ENCODE measurements at places on chromosomes 3 and 15.
A peak's percentile ranks its signal among the peaks of the same experiment; 100 is the strongest.

DNA sequence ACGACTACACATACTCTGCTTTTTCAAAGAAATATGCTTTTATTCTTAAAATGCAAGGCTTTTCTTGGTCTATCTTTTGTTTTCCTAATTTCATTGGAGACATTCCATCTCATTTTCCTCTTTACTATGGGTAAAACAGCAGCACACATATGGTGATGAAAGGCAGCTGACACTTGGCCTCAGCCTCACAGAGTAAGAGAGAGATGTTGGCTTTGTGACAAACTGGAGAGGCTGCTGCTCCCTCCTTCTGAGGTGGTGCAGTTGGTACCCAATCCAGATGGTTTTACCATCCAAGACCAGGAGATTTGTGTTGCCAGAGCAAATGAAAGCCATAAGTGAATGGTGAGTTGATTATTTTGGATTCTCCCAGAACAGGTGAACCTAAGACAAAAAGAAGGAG lies 13.2 kb upstream of the SLC2A2 start:
- no peak for DNase-seq

DNA sequence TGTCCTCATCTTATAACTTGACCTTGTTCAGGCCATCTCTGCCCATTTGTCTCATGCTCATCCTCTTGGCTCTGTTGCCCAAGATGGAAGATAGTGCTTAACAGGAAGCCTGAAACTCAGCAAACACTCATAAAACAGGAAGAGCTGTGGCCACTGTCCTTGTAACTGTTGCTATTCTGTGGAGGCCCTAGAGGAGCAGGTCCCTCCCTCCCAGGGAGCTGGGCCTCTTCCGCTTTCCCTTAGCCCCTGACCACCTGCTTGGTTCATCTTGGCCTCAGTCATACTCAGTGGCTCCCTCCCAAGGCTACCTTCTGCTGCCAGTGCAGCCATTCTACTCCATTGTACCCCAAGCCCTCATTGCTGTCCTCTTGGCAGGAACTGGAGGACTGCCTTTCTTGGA lies 3.5 kb downstream of the MAPKAPK3 start:
- no peak for DNase-seq

DNA sequence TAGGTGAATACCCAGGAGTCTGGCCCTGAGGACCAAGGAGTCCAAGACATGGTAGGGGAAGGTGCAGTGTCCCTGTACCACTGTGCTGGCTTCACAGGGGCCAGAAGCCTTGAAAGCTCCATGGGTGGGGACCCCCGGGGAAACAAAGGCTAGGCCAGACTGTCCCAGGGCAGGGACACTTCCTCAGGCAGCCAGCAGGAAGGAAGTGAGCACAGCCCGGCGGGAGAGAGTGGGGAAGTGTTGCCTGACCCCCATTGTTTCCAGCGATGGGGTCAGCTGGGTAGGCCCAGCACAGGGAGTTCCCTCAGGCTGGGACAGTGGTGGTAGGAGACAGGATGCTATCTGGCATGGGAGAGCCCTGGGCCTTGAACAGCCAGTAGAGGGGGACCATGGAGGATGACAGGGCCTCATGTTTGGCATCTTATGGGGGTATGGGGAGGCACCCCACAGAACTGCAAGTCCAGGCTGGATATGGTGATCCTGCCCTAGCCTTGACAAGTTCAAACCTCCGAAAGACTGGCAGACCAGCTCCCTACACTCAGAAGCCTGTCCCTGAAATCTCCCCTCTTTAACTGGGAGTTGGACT lies 1.2 kb upstream of the HYAL2 start:
- no peak for DNase-seq

DNA sequence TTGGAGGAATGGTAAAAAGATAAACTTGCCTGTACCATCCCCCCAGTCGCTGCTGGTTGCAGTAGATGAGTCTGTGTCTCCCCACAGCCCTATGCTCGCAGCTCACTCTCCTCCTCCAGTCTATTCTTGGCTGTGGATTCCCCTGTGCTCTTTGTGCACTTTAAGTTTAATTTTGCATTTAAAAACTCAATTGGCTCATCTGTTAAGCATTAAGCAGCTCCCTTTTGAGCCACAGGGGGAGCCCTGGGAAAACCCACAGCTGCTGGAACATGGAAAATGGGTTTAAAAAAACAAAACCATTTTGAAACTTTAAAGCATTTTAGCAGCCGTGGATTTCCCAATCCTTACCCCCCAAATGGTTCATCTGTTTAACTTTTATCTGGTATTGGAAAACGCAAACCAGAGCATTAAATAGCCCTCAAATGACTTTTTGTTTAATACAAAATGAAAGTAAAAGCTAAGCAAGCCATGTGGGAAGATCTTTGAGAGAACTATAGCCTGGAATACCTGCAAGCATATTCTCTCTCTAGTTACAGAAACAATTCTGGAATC lies 536.9 kb downstream of the ZIC1 start:
- DNase-seq = peak; percentile 86

GRCh38 chr15:101180620-101181307 lies 71.1 kb downstream of the CHSY1 start:
- DNase-seq = no peak

DNA sequence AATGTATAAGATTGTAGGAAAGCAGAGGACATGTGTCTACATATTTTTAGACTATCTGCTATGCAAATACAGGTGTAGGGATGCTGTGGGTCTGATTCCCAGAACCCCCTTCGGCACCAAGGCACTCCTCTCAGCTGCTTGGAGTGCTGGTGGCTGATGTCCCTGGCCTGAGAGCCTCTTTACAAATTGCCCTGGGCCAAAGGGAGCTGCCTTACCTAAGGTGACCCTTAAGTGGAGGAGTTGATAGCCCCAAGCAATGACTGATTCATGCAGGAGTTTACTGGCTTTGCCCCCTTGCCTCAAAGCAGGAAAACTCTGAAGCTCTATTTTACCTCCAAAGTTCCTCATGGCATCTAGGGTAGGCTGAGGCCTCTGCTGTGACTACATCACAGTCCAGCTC lies 83.0 kb downstream of the ZNF385D start:
- DNase-seq = no peak
